ENCODE measurements at places on chromosomes 16 and 17. TPM values are rescaled to one million over a fixed set of nuclear protein-coding genes. Genes with fewer than 3 reads are reported as not detected.

Gene PRSS53
- 1.2 TPM for total RNA-seq

Gene NXN
- total RNA-seq: 45.9 TPM

Gene SHCBP1
- 34.6 TPM for total RNA-seq

Gene RCVRN
- total RNA-seq: not detected

Gene MAP2K6
- total RNA-seq: 5.9 TPM

Gene CSH1
- total RNA-seq: not detected

Gene AKTIP
- 7.6 TPM for total RNA-seq

Gene B4GALNT2
- 0.51 TPM for total RNA-seq

Gene PRDM7
- total RNA-seq: not detected

Gene NLRP1
- total RNA-seq: 38.9 TPM

Gene CNGB1
- total RNA-seq: not detected

Gene COX11
- 40.2 TPM for total RNA-seq

Gene COPZ2
- 5.5 TPM for total RNA-seq

Gene HSD17B2
- 0.69 TPM for total RNA-seq

Gene CFAP97D1
- not detected for total RNA-seq

Gene NUP85
- total RNA-seq: 48.6 TPM

Gene CBFA2T3
- not detected for total RNA-seq

Gene SUMO2
- 116 TPM for total RNA-seq

Gene TNFRSF13B
- total RNA-seq: not detected

Gene SOX8
- 0.17 TPM for total RNA-seq

Gene TEPSIN
- 24.2 TPM for total RNA-seq

Gene YPEL3
- 1.0 TPM for total RNA-seq

Gene DNASE1L2
- total RNA-seq: 0.89 TPM
